Heart left ventricle (tissue), 16 donors: ENCODE measurements at places on chromosomes 3 and 15. TPM values are rescaled to one million over a fixed set of nuclear protein-coding genes. Genes with fewer than 3 reads are reported as not detected.

TGM5 gene
- not detected for total RNA-seq

BNC1 gene
- total RNA-seq: 0.19 TPM

CCDC191 gene
- 0.80 TPM for total RNA-seq

CCR3 gene
- not detected for total RNA-seq

LARP6 gene
- 73.1 TPM for total RNA-seq

TMEM207 gene
- total RNA-seq: not detected

GPR27 gene
- total RNA-seq: 6.7 TPM

FBN1 gene
- 22.5 TPM for total RNA-seq

HTD2 gene
- 16.0 TPM for total RNA-seq

DNAH1 gene
- total RNA-seq: 5.3 TPM

LTF gene
- 10.6 TPM for total RNA-seq

ATP13A4 gene
- not detected for total RNA-seq

PLAAT1 gene
- total RNA-seq: 7.0 TPM

TNFAIP8L3 gene
- 14.1 TPM for total RNA-seq

UBAP1L gene
- total RNA-seq: 1.2 TPM

CKMT1A gene
- total RNA-seq: 8.0 TPM

DHX36 gene
- total RNA-seq: 34.2 TPM

CLEC3B gene
- total RNA-seq: 71.3 TPM

MESP1 gene
- total RNA-seq: 1.3 TPM

AGTR1 gene
- total RNA-seq: 1.2 TPM

ITIH4 gene
- total RNA-seq: 1.6 TPM

C3orf49 gene
- total RNA-seq: not detected

FSTL1 gene
- 277 TPM for total RNA-seq

RLBP1 gene
- not detected for total RNA-seq

SRPRB gene
- total RNA-seq: 35.9 TPM

ARHGAP11A gene
- 2.2 TPM for total RNA-seq

WDR49 gene
- total RNA-seq: 1.3 TPM

FOXB1 gene
- total RNA-seq: not detected

P2RY13 gene
- total RNA-seq: 0.83 TPM

COL6A5 gene
- total RNA-seq: not detected

C3orf85 gene
- total RNA-seq: not detected

GASK1A gene
- 0.91 TPM for total RNA-seq

RAD51 gene
- total RNA-seq: 0.56 TPM

GOLGA8K gene
- not detected for total RNA-seq

SLCO2A1 gene
- total RNA-seq: 7.5 TPM

ARRDC4 gene
- 9.7 TPM for total RNA-seq

MNS1 gene
- 1.5 TPM for total RNA-seq

SMCO1 gene
- 20.2 TPM for total RNA-seq

IQCF5 gene
- not detected for total RNA-seq

LAMB2 gene
- total RNA-seq: 996 TPM

FBXL2 gene
- 1.3 TPM for total RNA-seq

EXD1 gene
- total RNA-seq: not detected

DTWD1 gene
- 15.1 TPM for total RNA-seq

IQCH gene
- 3.3 TPM for total RNA-seq

SLC28A2 gene
- total RNA-seq: not detected

COX17 gene
- 73.8 TPM for total RNA-seq

NR2F2 gene
- 15.8 TPM for total RNA-seq

IL17RB gene
- total RNA-seq: 0.58 TPM

SNRPA1 gene
- 27.3 TPM for total RNA-seq

KBTBD13 gene
- total RNA-seq: 7.7 TPM
